ENCODE measurements at places on chromosomes 4 and X. TPM values are rescaled to one million over a fixed set of nuclear protein-coding genes. Genes with fewer than 3 reads are reported as not detected.

DNA sequence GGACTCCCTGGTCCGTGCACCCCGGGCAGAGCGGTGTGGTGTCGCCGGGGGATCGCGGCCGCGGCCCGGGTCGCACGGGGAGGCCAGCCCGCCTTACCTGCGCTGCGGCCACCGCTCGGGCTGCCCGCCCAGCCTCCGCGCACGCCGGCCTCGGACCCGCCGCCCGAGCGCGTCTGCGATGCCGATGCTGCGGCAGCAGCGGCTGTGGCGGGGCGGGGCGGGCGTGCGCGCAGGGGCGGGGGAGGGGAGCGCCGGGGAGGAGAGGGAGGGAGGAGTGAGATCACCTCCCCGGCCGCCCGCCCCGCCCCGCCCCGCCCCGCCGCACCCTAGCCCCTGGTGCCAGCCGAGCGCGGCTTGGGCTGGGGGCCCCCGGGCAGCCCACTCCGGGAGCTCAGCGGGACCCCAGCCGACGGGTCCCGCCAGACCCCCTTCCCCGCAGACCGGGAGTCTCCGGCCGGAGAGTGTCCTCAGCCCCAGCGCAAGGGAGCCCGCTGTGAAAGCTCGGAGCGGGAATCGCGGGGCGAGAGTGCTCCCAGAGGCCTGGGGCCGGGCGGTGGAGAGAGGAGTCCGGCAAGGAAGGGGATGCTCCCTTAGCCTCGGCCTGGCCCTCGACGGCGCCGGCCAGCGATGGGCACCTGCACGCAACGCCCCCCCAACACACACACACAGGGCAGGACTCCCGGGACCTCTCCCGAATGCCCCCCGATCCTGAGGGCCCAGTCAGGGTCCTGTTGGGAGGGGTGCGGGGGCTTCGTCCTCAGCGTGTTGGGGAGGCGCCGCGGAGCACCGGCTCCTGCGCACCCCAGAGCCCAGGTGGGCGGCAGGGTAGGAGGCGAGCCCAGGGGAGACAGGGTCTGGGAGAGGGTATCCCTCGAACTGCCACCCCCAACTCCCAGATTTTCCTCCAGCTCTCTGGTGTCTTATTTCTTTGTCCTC, at the start of gene L1CAM:
Gene L1CAM, minus strand, starts transcription at position 206 of the 936 bp plus-strand sequence. CDS start 10,337 bp downstream, outside the sequence.
- DNase-seq: no peak

DNA sequence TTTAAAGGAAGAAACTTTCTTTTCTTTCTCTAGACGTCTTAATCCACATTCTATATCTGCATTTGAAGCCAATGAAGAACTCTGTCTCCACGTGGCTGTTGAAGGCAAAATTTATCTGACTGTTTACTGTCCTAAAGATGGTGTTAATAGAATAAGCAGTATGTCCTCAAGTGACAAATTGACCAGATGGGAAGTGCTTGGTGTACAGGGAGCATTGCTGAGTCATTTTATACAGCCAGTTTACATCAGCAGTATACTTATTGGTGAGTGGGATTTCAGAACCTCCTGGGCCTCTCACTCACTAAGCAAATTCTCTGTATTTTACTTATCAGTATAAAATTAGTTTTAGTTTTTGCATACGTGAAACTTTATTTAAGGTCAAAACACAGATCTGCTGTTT, 33.7 kb downstream of the ADAD1 start:
- no peak for DNase-seq

GRCh38 chrX:126985981-126986380, 166.5 kb downstream of the PRR32 start:
- DNase-seq: no peak

DNA sequence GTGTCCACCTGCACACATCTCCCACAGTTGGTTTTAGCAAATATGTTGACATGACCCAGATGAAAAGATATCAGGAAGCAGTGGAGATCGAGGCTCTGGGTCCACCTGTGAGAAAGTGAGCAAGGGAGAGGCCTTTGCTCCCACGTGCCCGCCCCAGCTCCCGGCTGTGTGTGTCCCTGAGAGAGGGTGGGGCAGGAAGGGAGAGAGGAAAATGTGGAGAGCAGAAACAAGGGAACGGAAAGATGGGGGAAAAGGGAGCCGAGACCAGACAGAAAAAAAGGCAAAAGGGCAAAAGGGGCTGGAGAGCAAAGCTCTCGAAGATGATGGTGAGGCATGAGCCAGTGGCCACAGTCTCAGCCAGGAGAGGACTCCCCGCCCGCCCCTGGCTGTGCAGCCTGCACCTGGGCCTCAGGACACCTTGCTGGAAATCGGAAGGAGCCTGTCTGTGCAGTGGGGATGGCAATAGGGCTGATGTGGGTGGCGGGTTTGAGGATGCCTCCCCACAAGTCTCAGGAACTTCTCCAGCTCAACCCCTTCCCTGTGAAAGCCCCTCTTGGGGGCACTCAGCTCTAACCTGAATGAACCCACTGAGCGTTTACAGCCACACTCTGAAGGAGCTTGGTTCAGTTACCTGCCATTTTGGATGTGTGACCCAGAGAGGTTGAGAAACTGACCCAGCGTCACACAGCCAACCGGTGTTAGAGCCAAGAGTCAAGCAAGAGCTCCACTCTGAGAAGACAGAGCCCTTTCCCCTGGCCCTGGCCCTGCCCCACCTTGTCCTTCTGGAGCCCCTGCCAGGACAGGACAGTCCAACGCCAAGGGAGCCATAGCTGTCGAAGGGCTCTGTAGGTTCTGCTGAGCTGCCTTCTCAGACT, 20.3 kb upstream of the MSX1 start:
- peak; percentile 28 for DNase-seq

- DNase-seq: no peak
Observed at GRCh38 chrX:48715072-48715471, 18.5 kb downstream of the SUV39H1 start.

- peak; percentile 18 for DNase-seq
Observed at GRCh38 chr4:118281611-118282442, 71.0 kb downstream of the PRSS12 start.

DNA sequence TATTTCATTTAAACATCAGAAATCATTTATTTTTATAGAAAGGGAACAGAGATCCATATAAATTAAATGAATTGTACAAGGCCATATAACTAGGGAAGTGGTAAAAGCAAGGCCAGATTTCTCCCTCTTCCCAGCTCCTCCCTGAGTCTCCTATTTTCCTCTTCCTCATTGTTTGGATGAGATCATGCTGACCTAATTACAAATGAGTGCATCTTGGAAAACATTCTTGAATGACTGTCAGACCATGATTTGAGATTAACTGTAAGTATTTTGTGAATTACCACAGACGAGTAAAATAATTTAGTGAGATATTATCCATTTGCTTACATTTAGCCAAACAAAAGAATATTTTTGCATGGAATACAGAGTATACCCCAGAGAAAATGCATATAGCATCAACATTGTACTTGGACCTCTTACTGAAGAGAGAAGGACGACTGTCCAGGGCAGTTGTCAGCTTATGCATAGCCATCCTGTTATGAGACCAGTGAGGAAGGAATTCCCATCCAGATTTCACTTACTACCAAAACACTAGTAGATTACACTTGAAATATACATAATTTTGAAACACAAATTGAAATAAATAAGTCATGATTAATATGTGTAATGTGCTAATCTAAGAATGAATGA, 47.3 kb downstream of the SLAIN2 start:
- DNase-seq: no peak

GRCh38 chrX:86910602-86911311, 606.8 kb upstream of the KLHL4 start:
- DNase-seq: no peak

- peak; percentile 42 for DNase-seq
Observed at GRCh38 chr4:8537041-8537461, 43.1 kb upstream of the GPR78 start.

GRCh38 chrX:153649178-153649914, 2.3 kb downstream of the DUSP9 start:
- DNase-seq: peak; percentile 70

DNA sequence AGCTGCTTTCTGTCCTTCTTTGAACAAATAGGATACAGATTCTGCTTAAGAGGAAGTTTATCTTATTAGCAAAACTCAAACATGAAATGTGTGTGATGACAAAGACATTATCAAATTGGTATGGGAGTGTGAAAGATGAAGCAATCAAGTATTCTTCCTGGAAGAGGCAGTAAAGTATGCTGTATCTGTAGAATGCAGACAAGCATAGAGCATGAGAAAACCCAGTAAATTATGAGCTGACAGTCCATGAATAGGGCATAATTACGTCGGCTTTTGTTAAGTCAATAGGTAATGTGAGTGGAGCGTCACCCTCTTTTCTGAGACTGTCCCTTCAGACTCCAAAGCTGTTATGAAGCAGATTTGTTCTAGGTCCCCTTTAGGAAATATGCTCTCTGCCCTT, 458.6 kb upstream of the NWD2 start:
- no peak for DNase-seq

- peak; percentile 28 for DNase-seq
Observed at GRCh38 chr4:89657931-89658700, 178.8 kb downstream of the SNCA start.

DNA sequence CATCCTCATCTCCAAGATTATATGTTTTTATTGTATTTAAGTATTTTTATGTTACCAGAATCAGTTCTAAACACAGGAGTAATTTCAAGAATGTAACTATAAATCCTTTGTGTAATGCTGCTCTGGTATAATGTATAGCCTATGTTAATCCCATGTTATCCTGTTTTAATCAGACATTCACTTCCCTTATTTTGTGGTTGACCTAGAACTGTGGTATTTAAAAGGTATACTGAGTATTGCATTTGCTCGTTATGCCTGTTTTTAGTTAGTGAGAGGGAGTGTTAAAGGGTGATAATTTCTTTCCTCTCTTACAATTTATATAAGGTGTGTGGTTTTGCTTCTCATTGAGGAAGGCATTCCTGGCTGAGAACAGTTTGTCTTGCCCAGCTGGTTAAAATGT, 26.2 kb downstream of the MTM1 start:
- no peak for DNase-seq

- DNase-seq: no peak
Observed at GRCh38 chr4:8928074-8928473, 56.4 kb upstream of the HMX1 start.

- DNase-seq: peak; percentile 0
Observed at GRCh38 chrX:66602381-66602938, 36.4 kb downstream of the EDA2R start.

- no peak for DNase-seq
Observed at GRCh38 chr4:185357211-185357610, 38.5 kb downstream of the LRP2BP start.

DNA sequence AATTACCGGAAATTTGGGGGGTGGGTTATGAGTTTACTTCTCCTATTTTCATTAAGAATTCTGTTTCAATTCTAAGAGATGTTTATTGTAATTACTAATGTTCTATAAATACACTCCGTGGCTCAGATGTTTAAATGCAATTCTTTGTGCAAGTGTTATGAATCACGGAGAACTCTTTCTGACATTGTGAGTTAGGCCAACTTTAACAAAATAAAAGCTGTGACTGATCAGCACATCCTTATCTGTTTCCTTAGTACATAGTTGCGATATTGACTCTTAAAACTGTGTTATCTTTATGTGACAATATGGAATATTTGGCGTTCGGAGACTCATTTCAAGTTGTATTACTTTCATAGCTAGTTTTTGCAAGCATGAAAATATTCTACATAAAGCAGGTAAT, 902 bp downstream of the KLHL4 start:
- no peak for DNase-seq

DNA sequence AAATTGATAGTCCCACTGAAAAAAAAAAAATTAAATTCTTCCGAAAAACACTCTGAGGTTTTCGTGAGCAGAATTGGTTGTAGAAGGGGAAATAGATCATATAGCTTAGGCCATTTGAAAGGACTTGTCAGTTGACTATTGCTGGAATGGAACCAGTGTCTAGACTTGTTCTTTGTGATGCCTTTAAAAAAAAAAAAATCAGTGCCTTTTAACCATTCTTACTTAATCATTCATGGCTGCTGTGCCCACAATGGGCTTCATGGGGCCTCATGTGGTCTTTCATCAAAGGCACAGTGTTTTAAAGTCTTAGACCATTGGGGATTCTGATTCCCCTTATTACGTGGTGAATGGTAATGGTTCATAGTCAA, 139.3 kb downstream of the AFF1 start:
- no peak for DNase-seq

DNA sequence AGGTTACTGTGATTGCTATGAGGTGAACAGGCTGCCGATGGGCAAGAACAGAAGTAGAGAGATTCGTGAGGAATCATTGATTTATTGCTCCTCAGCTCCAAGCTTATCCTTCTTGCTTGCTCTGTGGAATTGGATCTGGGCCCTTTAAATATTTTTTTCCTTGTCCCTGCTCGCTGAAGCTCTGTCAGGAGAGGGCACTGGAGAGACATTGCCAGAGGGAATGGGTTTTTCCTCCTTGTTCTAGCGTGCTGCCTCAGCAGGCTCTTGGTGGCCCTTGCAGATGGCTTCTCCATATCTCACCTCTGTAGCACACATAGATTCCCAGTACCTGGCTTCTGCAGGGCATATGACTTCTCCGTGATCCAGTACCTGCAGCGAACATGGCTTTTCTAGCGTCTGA, 67.4 kb downstream of the CNGA2 start:
- no peak for DNase-seq

- DNase-seq: no peak
Observed at GRCh38 chrX:67684136-67684535, 140.3 kb downstream of the AR start.

DNA sequence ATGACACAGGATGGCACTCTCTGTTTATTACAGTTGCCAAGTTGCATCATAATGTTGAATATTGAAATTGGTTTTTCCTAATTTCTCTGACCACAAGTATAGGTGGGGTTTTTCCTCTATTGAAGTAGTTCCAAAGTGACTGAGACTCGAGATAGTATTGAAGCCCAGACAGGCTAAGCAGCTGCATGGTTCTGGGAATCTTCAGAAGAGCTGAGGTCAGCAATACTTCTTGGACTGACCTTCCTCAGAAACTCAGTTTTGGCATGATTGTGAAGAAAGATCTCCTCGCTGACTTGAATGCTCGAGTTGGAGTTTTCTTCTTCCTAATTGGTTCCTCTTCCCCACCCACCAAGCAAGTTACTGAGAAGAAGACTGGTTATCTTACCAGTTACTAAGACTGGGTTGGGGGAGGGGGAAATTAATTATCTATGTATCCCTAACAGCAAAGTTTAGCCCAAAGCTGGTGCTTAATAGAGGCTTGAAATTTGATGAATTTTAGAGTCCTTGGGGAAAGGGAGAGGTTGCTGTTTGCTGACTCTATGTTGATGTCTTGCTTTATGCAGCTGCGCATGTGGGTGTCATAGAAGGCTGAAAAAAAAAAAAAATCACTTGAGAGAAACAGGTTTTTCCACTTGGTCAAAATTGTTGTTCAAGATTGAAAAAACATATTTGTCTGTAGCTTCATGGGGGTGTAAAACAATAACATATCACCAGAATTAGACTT, 91.1 kb downstream of the P2RY10 start:
- DNase-seq: no peak

- no peak for DNase-seq
Observed at GRCh38 chr4:7018281-7018680, 24.9 kb upstream of the TADA2B start.

GRCh38 chr4:141416677-141417363, 196.1 kb downstream of the ZNF330 start:
- DNase-seq: no peak

Gene CPZ
- 0.61 TPM for polyA plus RNA-seq

Gene GC
- 0.18 TPM for polyA plus RNA-seq

Gene MMRN1
- not detected for polyA plus RNA-seq

Gene AWAT2
- polyA plus RNA-seq: not detected

Gene ATP8A1
- polyA plus RNA-seq: 2.2 TPM

Gene TLR1
- 0.08 TPM for polyA plus RNA-seq

Gene VCX
- polyA plus RNA-seq: 0.13 TPM

Gene GAGE12G
- polyA plus RNA-seq: not detected

Gene NOA1
- polyA plus RNA-seq: 19.0 TPM

Gene SYNPO2
- not detected for polyA plus RNA-seq

Gene MAGEE1
- polyA plus RNA-seq: 0.17 TPM

Measured in HepG2 (cell line).